ENCODE measurements at places on chromosomes 12 and 14.

DNA sequence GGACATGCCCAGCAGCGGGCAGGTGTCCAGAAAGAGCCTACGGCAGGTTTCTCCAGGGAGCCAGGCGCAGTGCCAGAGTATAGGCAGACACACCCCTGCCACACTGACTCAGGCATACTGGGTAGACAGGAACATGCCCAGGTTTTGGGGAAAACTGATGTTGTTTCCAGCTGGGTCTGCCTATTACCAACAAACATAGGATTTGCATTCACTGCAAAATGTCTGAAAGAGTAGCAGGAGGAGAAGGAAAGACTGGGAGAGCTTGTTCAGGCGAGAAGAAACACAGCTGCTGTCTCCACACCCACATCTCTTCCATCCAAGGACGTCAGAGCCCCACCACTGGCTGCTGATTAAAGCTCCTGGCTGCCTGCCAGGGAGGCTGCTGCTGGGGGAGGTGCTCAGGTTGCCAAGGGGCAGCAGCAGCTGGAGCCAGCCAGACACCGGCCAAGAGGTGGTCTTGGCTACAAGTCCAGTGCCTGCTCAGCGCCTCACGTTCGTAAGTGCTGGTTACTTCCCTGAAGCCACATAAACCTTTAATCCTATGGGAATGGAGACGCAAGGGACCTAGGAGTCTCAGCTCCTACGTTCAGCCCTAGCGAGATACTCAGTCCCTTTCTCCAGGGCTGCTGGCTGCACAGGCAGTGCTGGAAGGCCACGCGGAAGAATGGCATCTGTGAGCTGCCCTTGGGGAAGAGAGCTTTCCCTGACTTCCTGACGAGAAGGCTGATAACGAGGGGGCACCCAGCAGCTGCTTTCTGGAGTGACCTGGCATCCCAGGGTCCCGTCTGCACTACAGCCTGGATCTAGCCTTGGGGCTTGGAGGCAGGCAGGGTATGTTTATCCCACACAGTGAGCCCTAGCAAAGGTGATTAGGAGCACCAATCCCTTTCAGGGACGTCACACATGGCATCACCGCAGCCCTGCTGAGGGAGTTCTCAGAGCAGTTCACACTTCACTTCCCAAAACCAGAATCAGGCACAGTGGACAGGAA is 58.1 kb downstream of the PLEKHG3 start:
- DNase-seq = peak; percentile 89

GRCh38 chr12:4064008-4064407 is 190.8 kb upstream of the PARP11 start:
- no peak for DNase-seq

DNA sequence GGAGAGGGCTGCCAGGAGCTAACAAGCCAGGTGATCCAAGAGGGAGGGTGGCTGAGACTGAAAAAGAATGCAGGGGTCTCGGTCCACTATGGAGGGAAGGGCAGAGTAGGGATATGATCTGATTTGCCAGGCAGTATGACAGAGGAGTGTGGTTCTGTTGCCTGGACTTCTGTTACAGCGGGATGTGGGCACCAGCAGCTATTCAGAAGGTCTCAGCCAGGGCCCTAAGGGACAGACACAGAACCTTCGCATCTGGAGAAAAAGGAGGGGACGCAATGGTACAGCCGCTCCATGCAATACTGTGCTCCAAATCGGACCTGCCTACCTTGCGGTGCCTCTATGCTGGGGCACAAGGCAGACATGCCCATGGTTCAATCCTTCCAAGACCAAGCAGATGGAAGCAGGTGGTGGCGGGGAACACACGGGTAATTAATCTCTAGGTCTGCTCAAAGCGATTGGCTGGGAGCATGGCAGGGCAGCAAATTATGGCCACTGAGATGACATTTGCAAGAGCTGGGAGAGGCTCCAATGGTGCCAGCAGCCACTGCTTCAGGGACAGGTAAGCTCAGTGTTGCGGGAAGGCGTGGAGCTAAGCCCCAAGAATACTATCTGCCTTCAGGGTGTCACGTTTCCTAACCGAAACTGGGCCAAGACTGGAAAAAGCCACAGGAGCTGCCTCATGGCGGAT is 185.5 kb downstream of the FOXN3 start:
- no peak for DNase-seq

DNA sequence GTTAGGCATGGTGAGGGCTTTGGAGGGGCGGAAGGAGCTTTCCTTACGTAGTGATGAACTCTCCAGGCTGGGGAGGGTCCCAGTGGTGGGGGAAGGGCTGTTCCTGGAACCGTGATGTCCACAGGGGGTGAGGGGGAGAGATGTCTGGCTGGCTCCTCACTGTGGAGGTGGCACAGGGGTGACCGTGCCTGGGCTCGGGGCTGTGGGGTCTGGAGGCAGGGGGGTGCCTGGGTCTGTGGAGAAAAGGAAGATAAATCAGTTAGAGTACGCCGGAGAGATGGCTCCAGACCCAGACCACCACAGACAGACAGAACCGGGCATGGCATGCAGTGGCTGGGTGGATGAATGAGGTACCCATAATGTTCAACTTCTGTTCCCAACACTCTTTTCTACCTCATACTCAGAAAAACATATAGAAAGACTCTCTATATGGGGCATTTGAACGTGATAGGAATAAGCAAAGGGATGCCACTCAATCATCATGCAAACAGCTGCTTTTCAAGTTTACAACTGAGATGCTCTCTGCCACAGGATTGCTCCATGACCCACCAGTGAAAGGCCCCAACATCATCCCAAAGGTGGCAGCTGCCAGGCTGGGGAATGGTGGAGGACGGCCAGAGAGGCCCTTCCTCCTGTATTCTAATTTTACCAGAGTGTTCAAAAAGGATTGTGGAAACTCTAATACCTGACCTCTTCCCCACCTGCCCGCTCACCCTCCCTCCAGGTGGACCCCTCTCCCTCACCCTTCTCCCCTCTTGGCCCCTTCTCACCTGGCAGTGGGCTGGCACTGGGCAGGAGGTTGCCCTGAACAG is 5.6 kb downstream of the MYL6 start:
- no peak for DNase-seq

DNA sequence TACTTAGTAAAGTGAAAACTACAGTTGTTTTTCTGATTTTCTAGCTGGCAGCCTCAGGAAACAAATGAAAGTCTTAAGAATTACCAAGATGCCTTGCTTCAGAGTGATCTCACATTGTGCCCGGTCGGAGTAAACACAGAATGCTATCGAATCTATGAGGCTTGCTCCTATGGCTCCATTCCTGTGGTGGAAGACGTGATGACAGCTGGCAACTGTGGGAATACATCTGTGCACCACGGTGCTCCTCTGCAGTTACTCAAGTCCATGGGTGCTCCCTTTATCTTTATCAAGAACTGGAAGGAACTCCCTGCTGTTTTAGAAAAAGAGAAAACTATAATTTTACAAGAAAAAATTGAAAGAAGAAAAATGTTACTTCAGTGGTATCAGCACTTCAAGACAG is 28.9 kb downstream of the RXYLT1 start:
- no peak for DNase-seq

DNA sequence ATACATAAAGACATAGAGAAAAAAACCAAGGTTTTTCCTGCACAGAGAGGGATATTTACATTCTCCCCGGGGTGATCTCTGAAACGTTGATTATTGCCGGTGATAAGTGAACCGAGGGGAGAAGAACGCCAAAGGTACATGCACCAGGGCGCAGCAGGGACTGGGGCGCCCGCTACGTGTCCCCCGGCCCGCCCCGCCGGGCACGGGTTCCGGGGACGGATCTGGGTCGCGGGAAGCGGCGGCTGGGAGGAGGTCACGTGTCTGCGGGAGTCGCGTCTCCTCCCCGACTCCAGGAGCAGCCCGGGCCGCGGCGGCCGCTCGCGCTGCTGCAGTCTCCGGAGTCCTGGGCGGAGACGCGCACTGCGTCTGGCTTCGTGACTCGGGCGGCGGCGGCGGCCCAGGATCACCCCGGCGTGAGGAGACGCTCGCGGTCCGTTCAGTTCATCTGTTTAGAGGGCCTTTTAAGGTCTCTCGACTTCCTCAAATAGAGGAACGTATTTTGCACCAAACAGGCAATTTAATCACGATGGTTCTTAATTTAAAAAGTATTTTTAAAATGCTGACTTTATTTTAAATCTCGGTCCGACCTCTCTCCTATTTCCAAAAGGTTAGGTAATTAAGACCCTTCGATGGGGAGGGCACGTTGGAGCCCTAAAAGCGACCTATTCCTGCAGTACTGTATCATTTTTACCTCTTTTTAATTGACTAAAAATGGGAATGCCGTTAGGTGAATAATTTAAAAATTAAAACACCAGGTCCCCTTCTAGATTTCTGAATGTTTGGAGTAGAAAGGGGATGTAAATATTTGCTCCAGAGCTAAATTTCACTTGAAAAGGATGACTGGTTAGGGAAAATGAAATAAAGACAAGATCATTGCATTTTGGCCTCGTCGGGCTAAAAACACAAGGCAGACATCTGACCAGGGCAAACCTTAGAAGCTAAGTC is 1.8 kb upstream of the BHLHE41 start:
- DNase-seq = peak; percentile 17

DNA sequence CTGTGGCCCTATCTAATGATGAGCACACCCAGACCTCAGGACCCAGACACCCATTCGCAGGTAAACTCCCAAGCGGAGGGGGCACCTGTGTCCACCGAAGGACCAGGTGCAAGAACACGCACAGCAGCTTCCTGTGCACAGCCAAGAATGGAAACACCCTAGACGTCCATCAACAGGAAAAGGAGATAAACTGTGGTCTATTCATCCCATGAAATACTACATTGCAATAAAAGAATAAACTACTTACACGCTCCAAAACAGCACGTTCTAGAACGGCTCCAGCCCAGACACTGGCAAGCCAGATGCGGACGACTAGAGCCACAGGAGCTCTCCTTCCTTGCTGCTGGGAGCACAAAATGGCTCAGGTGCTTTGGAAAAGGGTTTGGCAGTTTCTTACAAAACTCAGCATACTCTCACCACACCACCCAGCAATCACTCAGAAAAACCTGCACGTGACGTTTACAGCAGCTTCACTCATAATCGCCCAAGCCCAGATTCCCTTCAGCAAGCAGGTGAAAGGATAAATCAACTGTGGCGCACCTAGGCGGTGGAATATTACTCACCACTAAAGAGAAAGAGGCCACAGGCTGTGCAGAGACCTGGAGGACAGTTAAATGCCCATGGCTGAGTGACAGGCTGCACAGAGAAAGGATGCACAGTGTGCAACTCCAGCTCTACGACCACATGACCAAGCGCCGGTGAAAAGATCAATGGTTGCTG is 21.0 kb downstream of the BRF1 start:
- no peak for DNase-seq

GRCh38 chr12:48419116-48419935 is 53.0 kb upstream of the ANP32D start:
- no peak for DNase-seq

DNA sequence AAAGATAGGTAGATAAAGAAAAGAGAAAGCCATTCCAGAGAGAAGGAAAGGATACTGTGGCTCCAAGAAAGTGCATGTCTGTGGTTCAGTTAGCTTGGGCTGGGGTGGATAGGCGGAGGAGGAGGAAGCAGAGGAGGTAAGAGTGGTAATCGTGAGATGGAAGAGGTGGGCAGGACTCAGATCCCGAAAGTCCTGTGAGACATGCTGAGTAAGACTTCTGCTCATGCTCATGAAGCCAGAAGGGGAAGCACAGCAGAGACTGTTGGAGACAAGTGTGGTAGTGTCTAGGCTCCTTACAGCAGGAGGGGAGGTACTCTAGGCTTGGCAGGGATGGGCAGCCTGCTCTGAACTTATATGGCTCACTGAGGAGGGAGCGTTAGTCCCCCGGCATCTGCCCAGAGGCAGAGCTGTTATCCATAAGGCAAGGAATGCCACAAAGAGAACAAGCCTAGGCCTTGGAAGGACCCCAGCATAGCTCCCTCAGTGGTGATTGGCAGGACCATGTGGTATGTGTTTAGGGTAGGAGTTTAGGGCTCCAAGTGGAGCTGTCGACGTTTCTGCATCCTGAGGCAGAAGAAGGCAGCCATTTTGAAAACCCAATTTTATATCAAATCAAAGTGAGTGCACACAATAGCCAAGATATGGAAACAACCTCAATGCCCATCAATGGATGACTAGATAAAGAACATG is 135.3 kb downstream of the SMOC1 start:
- DNase-seq = no peak

All from NCI-H748 treated with DMSO at 0.1 percent for 48 hours (cell line).